ENCODE measurements at places on chromosomes 4 and X. TPM values are rescaled to one million over a fixed set of nuclear protein-coding genes. Genes with fewer than 3 reads are reported as not detected.
A peak's percentile ranks its signal among the peaks of the same experiment; 100 is the strongest.

Gene ARHGEF9
- total RNA-seq, result 39.1 TPM

GRCh38 chr4:5036239-5036638, 15.0 kb upstream of the STK32B start:
- DNase-seq, result peak; percentile 77

DNA sequence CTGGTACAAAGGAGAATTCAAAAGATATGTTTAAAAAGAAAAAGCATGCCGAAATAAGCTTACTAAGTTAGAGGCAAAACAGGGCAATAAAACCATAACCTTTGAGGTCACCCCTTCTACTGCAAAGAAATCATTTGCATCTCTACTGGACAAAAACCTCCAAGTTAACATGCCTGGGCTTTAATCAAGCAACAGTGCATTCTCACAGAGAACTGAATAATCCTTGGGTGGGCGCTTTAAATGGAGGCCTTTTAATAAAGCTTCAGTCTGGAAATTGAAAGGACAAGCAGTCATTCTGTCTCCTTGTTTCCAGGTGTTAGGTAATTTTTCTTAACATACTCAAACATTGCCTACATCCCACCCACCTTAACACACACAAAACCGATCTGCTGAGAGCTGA, 34.6 kb upstream of the SMS start:
- DNase-seq, result no peak

- no peak for DNase-seq
These were observed 257.7 kb downstream of the ADAMTS3 start for GRCh38 chr4:72311291-72311690.

GRCh38 chr4:29453303-29453820, 1266.8 kb upstream of the PCDH7 start:
- DNase-seq, result no peak

DNA sequence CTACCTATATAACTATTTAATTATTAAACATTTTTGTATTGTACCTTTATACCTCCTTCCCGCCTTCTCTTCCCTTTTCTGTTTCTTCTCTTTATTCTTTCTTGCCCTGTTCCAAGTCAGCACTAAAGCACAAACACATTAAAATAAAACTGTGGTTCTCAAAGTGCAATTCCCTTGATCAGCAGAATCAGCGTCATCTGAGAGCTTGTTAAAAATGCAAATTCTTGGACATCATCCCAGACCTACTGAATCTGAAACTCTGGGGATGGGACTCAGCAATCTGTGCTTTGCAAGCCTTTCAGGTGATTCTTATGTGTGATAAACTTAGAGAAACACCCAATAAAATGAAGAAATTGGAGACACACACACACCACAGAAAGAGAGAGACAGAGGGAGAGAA, 178.4 kb upstream of the BMP3 start:
- DNase-seq, result no peak

DNA sequence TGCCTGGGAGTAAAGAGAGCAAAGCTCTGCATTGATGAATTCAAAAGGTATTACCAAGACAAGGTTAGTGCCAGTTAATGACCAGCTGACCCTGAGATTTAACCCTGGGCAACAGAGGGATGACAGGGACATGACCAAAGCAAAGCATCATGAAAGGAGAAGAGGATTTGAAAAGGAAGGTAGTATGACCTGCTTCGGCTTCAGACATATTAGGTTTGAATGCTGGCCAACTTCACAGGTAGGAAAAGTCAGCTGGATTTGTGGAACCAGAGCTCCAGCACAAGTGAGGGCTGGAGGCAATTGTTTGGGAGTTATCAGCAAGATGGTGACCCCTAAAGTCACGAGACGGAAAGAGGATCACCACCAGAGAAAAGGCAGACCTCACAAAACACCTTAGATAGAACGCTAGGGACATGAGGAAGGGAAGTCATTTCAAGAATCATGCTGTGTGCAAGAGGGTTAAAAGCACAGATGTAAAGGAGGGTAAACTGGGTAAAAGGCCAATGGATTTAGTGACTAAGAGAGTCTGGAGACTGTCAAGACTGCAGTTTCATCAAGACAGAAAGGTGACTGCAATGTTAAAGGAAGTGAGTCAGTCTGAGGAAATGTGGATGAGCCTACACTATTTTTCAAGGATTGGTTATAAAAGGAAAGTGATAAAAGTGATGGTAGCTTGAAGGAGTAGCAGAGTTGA, 45.6 kb downstream of the SH3RF1 start:
- no peak for DNase-seq

DNA sequence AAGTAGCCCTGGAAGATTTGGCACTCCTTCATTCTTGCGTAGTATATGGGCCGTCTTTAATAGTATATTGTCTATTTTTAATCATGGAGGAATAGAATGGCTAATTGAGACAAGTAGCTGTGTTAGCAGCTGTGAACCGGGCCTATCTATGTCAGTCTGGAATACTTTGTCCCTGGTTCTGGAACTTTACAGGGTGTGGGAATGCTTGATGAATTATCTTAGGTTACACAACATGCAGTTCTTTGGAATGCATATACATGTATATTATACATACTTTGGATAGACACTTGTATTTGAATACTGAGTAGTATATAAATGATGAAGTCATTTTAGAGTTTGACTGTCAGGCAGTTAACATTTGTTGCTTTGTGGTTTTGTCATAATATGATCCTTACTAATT, 37.4 kb downstream of the PDLIM5 start:
- peak; percentile 59 for DNase-seq

- DNase-seq, result no peak
These were observed 115.5 kb downstream of the MID1IP1 start for GRCh38 chrX:38916801-38917200.

Gene NR0B1
- total RNA-seq, result not detected

DNA sequence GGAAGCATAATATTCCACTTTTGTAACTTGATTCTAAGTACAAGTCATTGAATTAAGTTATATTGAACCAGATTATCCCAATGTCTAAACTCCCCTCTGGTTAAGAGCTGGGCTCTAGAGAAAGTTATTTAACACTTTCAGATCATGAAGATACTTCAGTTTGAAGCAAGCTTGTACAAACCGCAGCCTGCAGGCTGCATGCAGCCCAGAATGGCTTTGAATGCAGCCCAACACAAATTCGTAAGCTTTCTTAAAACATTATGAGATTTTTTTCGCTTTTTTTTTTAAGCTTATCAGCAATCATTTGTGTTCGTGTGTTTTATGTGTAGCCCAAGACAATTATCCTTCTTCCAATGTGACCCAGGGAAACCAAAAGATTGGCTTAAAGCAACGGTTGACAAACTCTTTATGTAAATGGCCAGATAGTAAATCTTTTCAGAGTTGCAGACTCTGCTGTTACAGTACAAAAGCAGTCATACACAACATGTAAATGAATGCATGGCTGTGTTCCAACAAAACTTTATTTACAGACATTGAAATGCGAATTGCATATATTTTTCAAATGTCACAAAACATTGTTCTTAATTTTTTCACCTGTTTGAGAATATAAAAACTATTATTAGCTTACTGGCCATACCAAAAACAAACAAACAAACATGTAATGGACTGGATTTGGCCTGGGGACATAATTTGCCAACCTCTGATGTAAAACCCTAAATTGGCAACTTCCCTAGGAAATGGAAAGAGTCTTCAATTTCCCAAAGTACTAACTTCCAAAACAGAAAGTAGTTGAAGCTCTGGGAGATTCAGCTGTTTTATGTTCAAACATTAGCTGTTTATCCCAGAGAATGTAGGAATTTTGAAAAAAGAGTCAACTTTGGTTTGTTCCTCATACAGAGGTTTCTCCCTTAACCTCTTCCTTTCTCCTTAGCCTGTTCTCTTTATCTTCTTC, 201.1 kb upstream of the MBNL3 start:
- no peak for DNase-seq
